ENCODE measurements at places on chromosomes 6 and 20. TPM values are rescaled to one million over a fixed set of nuclear protein-coding genes. Genes with fewer than 3 reads are reported as not detected.

Gene SRPK1
- 86.3 TPM for total RNA-seq

Gene ARG1
- total RNA-seq, result not detected

Gene CD83
- 10.1 TPM for total RNA-seq

Gene C6orf163
- total RNA-seq, result 1.5 TPM

Gene LY6G6C
- 0.26 TPM for total RNA-seq

Gene HSD17B8
- total RNA-seq, result 13.9 TPM

DNA sequence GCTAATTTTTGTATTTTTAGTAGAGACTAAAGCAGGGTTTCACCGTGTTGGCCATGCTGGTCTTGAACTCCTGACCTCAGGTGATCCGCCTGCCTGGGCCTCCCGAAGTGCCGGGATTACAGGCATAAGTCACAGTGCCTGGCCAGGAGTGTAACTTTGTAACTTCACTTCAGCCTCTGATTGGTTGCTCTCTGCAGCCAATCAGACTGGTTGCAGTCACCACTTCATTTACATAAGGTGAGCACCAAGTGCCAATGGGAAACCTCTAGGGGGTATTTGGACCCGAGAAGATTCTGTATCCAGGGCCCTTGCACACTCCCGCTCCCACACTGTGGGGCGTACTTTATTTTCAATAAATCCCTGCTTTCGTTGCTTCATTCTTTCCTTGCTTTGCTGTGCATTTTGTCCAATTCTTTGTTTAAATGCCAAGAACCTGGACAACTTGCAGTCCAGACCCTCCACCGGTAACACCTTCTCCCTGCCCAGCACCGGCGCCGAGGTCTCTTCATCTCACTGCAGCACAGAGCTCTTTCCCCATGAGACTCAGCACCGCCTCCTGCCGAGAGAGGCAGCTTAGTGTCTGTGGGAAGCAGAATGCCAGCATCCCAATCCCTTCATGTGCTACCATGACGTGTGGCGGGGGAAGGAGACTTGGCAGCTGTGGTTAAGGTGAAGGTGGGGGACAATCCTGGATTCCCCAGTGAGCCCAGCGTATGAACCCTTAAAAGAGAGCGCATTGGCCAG lies 14.0 kb upstream of the MRGBP start:
- no peak overlapping the region for H3K4me3 ChIP-seq
- no peak for DNase-seq
- H3K27ac ChIP-seq, result no peak overlapping the region
- H3K36me3 ChIP-seq, result no peaks in the 10 kb centered on the region

- no peaks in the 10 kb centered on the region for H3K27me3 ChIP-seq
- DNase-seq, result no peak
- H3K27ac ChIP-seq, result no peak overlapping the region
Measured at GRCh38 chr6:11917951-11918738, 94.0 kb upstream of the HIVEP1 start.

GRCh38 chr20:18436847-18437246 lies 30.0 kb downstream of the DZANK1 start:
- H3K27ac ChIP-seq, result no peak overlapping the region
- no peaks in the 10 kb centered on the region for H3K36me3 ChIP-seq
- peaks cover 7% of the 10 kb centered on the region for H3K4me1 ChIP-seq
- H3K27me3 ChIP-seq, result no peaks in the 10 kb centered on the region
- H3K4me3 ChIP-seq, result no peak overlapping the region

GRCh38 chr20:8127553-8128255 lies 4.4 kb upstream of the PLCB1 start:
- no peaks in the 10 kb centered on the region for H3K36me3 ChIP-seq
- peaks cover 11% of the 10 kb centered on the region for H3K4me1 ChIP-seq
- no peak overlapping the region for H3K4me3 ChIP-seq
- H3K27me3 ChIP-seq, result peaks cover 25% of the 10 kb centered on the region

DNA sequence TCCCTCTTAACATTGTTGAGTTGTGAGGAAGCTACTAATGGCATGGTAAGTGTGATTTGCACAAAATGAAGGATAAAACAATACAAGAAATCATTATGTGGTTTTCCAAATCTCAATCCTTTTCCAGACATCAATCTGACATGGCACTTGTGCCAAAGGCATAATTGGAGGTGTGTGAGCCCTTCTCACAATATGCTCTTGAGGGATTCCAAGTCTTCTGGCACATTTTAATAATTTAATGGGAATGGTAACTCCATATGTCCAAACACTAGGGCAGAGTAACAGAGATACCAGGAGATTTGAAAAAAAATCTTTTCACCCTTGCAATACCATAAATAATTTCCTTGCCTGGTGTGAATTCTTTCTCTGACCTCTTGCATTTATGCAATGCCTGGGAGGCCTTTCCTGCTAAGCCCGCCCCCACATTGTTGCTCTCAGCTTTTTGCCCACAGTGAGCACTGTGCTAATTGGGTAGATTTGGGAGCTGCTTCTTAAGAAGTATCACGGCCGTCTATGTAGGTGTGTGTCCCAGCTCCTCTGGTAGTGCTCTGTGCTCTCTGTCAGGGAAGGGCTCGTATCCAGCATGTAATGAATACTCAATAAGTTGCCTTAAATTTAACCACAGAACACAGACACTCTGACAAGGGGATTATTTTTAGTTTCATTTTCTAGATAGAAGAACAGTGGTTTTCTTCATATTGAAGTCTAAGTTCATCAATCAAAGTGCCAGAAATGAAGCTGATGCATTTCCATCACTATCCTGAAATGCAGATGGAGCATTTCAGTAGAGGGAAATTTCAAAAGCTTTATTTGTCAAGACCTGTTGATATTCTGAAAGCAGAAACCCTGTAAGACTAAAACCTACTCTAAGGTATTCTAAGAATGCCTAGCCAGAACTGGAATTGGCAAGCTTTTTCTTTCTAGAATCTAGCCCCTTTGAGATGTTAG lies 54.4 kb upstream of the CEP85L start:
- H3K27ac ChIP-seq, result peak overlapping the region; percentile 87
- no peaks in the 10 kb centered on the region for H3K27me3 ChIP-seq
- H3K4me3 ChIP-seq, result peak overlapping the region; percentile 77
- peak; percentile 46 for DNase-seq
- peaks cover 52% of the 10 kb centered on the region for H3K4me1 ChIP-seq
- H3K36me3 ChIP-seq, result peaks cover 63% of the 10 kb centered on the region

GRCh38 chr6:75377386-75377785 lies 92.8 kb upstream of the TMEM30A start:
- H3K4me3 ChIP-seq, result no peak overlapping the region
- no peak overlapping the region for H3K27ac ChIP-seq
- no peak for DNase-seq

DNA sequence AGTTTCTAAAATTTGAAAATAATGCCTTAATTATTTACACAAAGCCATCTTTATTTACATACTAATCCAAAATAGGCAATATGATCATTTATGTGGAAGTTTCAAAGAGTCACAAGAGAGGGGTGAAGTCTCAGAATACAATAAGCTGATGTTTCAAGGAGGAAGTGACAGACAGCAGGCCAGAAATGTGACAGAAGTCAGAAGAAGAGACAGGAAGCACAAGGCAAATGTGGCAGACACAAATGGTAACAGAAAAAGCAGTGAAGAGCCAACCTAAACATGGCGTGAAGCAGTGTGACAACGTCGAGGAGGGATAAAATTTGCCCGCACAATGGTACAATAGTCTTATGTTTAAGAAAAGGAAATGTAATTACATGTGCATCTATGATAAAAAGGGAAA lies 59.8 kb downstream of the SHPRH start:
- peaks cover 40% of the 10 kb centered on the region for H3K36me3 ChIP-seq
- H3K4me3 ChIP-seq, result no peak overlapping the region
- no peak for DNase-seq
- peak overlapping the region; percentile 47 for H3K27ac ChIP-seq
- no peaks in the 10 kb centered on the region for H3K27me3 ChIP-seq
- H3K4me1 ChIP-seq, result peaks cover 8% of the 10 kb centered on the region

- H3K36me3 ChIP-seq, result no peaks in the 10 kb centered on the region
- H3K4me1 ChIP-seq, result no peaks in the 10 kb centered on the region
- no peak for DNase-seq
- no peaks in the 10 kb centered on the region for H3K27me3 ChIP-seq
Measured at GRCh38 chr6:51027283-51028065, 208.8 kb downstream of the TFAP2B start.

- H3K27ac ChIP-seq, result peak overlapping the region; percentile 84
- no peak overlapping the region for H3K4me3 ChIP-seq
- peaks cover 78% of the 10 kb centered on the region for H3K4me1 ChIP-seq
- no peaks in the 10 kb centered on the region for H3K27me3 ChIP-seq
- peak; percentile 62 for DNase-seq
Measured at GRCh38 chr6:30814146-30815040, 69.9 kb upstream of the DDR1 start.

DNA sequence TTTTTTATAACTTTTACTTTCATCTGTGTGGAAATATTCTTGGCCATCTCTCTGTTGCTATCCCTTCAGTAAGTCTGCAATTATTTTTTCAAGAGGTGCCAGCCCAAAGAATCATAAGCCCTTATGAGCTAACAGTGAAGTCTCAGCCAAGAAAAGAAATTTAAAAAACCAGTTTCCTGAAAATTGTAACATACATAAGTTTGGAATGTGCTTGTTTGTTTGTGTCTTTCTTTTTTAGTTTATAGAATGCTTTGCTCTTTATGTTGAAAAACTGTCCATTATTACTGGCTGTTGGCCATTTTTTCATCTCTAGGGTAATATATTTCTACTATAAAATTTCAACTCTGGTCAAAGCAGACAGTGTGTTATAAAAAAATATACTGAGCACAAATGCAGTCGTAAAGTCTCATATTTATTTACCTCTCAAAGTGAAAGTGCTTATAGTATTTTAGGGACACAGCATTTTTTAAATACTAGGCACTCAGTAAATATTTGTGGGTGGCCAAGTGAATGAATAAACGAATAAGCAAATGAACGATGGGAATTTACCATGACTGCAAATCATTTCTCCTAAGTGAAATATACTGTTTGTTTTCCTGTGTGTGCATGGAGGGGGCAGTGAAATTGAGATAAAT lies 659.7 kb downstream of the KIF16B start:
- no peak overlapping the region for H3K27ac ChIP-seq
- no peaks in the 10 kb centered on the region for H3K36me3 ChIP-seq
- DNase-seq, result no peak
- H3K4me3 ChIP-seq, result no peak overlapping the region

DNA sequence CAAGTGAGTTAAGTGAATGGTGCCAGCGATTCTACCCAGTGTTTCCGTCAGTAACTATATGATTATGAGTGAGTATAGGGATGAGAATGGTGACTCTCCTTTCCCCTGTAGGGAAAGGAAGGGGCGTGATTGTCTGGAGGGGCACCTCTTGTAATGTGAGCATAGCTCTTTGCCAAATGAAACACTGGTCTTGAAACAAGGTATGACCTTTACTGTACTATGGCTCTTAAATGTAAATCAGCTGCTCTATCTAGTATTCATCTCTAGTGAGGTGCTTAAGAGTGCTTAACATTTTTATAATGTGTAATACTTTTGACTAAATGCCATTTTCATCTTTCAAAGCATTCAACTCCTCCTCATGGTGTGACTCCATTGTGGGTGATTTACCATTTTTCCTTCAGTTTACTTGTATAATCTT lies 11.0 kb downstream of the PANK2 start:
- no peaks in the 10 kb centered on the region for H3K27me3 ChIP-seq
- no peak for DNase-seq
- peaks cover 53% of the 10 kb centered on the region for H3K4me1 ChIP-seq
- H3K36me3 ChIP-seq, result peaks cover 40% of the 10 kb centered on the region
- peak overlapping the region; percentile 60 for H3K27ac ChIP-seq

GRCh38 chr6:89221971-89222711 lies 5.0 kb upstream of the GABRR1 start:
- no peak overlapping the region for H3K4me3 ChIP-seq
- no peak for DNase-seq
- H3K27ac ChIP-seq, result no peak overlapping the region
- no peaks in the 10 kb centered on the region for H3K36me3 ChIP-seq
- no peaks in the 10 kb centered on the region for H3K4me1 ChIP-seq
- H3K27me3 ChIP-seq, result peaks cover 21% of the 10 kb centered on the region

DNA sequence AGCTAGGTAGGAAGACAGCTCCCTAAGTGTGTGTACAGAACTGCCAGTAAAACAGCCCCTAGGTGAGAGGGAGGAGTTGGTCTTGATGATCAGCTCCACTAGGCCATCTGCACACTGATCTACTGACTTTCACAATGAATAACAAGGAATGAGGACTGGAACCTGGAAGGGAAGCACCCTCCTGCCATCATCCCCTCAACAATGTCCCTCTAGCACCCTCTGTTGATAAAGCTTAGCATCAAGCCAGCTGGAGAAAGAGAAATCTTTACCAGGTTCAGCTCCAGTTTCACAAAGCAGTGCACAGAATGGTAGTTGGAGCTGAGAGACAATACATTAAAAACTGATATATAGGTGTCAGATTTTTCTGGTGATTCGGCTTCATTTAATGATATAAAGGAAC lies 57.2 kb upstream of the IRAK1BP1 start:
- no peak overlapping the region for H3K27ac ChIP-seq
- no peak for DNase-seq
- H3K4me1 ChIP-seq, result no peaks in the 10 kb centered on the region
- H3K4me3 ChIP-seq, result no peak overlapping the region
- no peaks in the 10 kb centered on the region for H3K36me3 ChIP-seq

DNA sequence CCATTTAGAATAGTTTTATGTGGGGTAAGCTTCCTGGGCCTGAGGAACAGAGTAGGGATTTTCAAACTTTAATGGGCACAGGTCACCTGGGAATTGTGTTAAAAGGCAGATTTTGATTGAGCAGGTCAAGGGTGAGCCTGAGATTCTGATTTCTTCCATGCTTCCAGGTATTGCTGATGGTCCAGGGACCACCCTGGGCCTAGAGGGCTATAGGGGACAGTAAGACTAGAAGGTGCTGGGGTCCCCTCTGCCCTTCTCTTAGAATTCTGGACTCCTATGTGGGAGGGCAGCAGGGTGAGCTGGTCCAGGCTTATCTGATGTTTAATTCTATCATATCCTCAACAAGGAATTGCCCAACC lies 2.6 kb downstream of the DDR1 start:
- H3K27ac ChIP-seq, result no peak overlapping the region
- peaks cover 7% of the 10 kb centered on the region for H3K27me3 ChIP-seq
- no peak for DNase-seq
- no peaks in the 10 kb centered on the region for H3K36me3 ChIP-seq

- H3K36me3 ChIP-seq, result no peaks in the 10 kb centered on the region
- H3K4me1 ChIP-seq, result peaks cover 16% of the 10 kb centered on the region
- H3K27ac ChIP-seq, result no peak overlapping the region
- peaks cover 1% of the 10 kb centered on the region for H3K27me3 ChIP-seq
Measured at GRCh38 chr6:142328070-142328469, 26.3 kb downstream of the ADGRG6 start.

DNA sequence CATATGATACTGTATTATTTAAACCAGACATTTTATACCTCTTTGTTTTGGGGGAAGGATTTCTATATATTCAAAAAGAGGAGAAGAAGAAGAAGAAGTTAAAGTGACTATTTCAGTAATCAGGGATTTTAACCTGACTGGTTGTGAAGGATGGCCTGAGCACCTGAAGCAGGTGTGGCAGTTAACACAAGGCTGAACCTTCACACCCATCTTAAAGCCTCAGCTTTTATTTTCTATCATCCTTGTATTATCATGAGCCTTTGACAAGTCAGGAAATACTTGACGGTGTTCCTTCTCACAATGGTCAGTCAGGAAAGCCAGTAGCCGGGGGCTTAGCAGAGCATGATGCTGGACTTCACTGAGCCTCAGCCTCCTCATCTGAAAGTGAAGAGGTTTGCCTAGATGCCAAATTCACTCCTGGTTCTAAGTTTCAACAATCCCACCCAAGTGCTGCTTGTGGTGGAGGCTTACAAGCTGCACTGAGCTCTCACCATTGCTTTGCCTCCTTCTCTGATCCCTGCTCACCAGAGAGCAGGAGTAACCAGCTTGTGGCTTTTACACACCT lies 117.2 kb downstream of the JAG1 start:
- H3K4me3 ChIP-seq, result no peak overlapping the region
- H3K4me1 ChIP-seq, result peaks cover 54% of the 10 kb centered on the region
- no peak overlapping the region for H3K27ac ChIP-seq
- H3K27me3 ChIP-seq, result no peaks in the 10 kb centered on the region
- DNase-seq, result no peak
- peaks cover 11% of the 10 kb centered on the region for H3K36me3 ChIP-seq
